ENCODE measurements at places on chromosomes 6 and 20. TPM values are rescaled to one million over a fixed set of nuclear protein-coding genes. Genes with fewer than 3 reads are reported as not detected.

- peaks cover 23% of the 10 kb centered on the region for H3K4me1 ChIP-seq
- no peak for DNase-seq
- H3K4me3 ChIP-seq, result peak overlapping the region; percentile 66
- no peaks in the 10 kb centered on the region for H3K36me3 ChIP-seq
- peak overlapping the region; percentile 47 for H3K27ac ChIP-seq
Measured at GRCh38 chr6:2998998-2999617, 586 bp upstream of the NQO2 start.

- H3K36me3 ChIP-seq, result no peaks in the 10 kb centered on the region
- peaks cover 76% of the 10 kb centered on the region for H3K4me1 ChIP-seq
- no peak overlapping the region for H3K27ac ChIP-seq
- DNase-seq, result peak; percentile 10
Measured at GRCh38 chr6:159109391-159109790, 59.8 kb upstream of the FNDC1 start.

DNA sequence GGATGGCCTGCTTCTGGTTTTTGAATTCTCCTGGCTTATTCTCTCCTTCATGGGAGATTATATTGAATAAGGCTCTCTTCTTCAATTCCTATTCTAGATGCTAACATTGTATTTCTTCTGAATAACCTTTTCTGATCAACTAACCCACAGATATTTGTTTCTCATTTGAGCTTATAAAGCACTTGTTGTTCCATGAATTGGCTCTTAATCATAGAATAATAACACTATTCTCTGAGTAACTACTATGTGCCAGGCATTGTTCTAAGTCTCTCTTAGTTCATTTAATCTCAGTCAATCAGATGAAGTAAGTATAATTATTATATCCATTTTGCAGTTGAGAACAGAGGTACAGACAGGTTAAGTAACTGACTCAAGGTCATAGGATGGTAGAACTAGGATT, 136.3 kb upstream of the MLIP start:
- no peak for DNase-seq
- H3K4me1 ChIP-seq, result no peaks in the 10 kb centered on the region
- H3K27ac ChIP-seq, result no peak overlapping the region
- H3K36me3 ChIP-seq, result no peaks in the 10 kb centered on the region

GRCh38 chr6:163339466-163339865, 75.1 kb upstream of the QKI start:
- no peaks in the 10 kb centered on the region for H3K4me1 ChIP-seq
- H3K27me3 ChIP-seq, result no peaks in the 10 kb centered on the region
- H3K27ac ChIP-seq, result no peak overlapping the region
- no peaks in the 10 kb centered on the region for H3K36me3 ChIP-seq
- H3K4me3 ChIP-seq, result no peak overlapping the region

- H3K4me3 ChIP-seq, result no peak overlapping the region
- peaks cover 6% of the 10 kb centered on the region for H3K36me3 ChIP-seq
- H3K27ac ChIP-seq, result no peak overlapping the region
- peaks cover 11% of the 10 kb centered on the region for H3K4me1 ChIP-seq
- peak; percentile 42 for DNase-seq
Measured at GRCh38 chr6:12017263-12017662, 5.2 kb downstream of the HIVEP1 start.

- DNase-seq, result no peak
- H3K27me3 ChIP-seq, result no peaks in the 10 kb centered on the region
- no peaks in the 10 kb centered on the region for H3K4me1 ChIP-seq
- peaks cover 51% of the 10 kb centered on the region for H3K36me3 ChIP-seq
- H3K4me3 ChIP-seq, result no peak overlapping the region
Measured at GRCh38 chr20:3189561-3190131, 14.8 kb downstream of the DDRGK1 start.

DNA sequence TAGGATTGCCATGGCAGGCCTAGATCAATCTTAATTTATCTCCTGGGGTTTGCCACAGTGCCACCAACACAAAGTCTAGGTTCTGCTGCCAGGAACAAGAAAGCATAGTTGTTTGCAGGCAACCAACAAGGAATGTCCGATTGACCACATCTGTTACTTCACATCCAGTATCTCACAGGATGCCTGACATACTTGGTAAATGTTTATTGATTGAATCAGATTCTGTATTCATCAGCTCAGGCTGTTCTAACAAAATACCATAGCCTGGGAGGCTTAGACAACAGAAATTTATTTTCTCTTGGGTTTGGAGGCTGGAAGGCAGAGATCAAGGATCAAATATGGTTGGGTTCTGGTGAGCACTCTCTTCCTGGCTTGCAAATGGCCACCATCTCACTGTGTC, 26.3 kb upstream of the MC3R start:
- H3K27me3 ChIP-seq, result no peaks in the 10 kb centered on the region
- no peaks in the 10 kb centered on the region for H3K4me1 ChIP-seq
- DNase-seq, result no peak
- H3K36me3 ChIP-seq, result no peaks in the 10 kb centered on the region
- H3K4me3 ChIP-seq, result no peak overlapping the region

- no peaks in the 10 kb centered on the region for H3K4me1 ChIP-seq
- H3K27me3 ChIP-seq, result no peaks in the 10 kb centered on the region
- no peak overlapping the region for H3K4me3 ChIP-seq
- no peaks in the 10 kb centered on the region for H3K36me3 ChIP-seq
- H3K27ac ChIP-seq, result no peak overlapping the region
Measured at GRCh38 chr20:15005300-15005986, 668.0 kb upstream of the FLRT3 start.

TFAP2D gene
- total RNA-seq, result not detected

BPIFB1 gene
- total RNA-seq, result not detected

RSPH3 gene
- 2.9 TPM for total RNA-seq

All from natural killer cell (primary cell).